IMR-90 (cell line): ENCODE measurements at places on chromosomes 12 and 14. TPM values are rescaled to one million over a fixed set of nuclear protein-coding genes. Genes with fewer than 3 reads are reported as not detected.
A peak's percentile ranks its signal among the peaks of the same experiment; 100 is the strongest.

- DNase-seq, result peak; percentile 4
Measured at GRCh38 chr12:48717252-48717695, 767 bp upstream of the CCNT1 start.

GRCh38 chr14:95774265-95775160 lies 60.6 kb upstream of the TCL1A start:
- DNase-seq, result peak; percentile 44

DNA sequence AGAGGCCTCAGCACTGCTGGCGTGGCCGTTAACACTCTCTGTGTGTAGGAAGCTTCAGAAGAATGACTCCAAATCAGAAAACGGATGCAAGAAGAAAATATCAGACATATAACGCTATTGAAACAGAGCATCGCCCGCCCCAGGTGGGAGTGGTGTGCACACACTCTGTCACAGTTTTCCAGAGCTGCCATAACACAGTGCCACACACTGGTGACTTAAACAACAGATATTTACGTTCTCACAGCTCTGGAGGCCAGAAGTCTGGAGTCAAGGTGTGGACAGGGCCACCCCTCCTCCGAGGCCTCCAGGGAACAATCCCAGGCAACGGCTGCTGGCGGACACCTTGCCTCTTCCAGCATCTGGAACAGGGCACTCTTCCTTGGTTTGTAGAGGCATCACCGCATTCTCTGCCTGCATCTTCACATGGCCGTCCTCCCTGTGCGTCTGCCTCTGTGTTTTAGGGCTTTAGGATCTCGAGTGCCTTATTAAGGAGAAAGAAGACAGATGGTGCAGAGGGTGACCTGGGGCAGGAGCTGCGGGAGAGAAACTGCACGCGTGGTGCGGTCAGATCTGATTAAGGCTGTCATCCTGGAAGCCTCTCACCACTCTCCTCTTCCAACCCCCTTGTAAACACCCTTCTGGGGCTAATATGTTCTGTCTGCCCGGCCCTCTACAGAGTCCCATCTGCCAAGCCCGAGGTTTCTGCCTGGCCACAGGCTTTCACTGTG lies 141.0 kb downstream of the SLC15A4 start:
- DNase-seq, result no peak

GRCh38 chr12:30098677-30099076 lies 314.9 kb upstream of the TMTC1 start:
- DNase-seq, result no peak

DNA sequence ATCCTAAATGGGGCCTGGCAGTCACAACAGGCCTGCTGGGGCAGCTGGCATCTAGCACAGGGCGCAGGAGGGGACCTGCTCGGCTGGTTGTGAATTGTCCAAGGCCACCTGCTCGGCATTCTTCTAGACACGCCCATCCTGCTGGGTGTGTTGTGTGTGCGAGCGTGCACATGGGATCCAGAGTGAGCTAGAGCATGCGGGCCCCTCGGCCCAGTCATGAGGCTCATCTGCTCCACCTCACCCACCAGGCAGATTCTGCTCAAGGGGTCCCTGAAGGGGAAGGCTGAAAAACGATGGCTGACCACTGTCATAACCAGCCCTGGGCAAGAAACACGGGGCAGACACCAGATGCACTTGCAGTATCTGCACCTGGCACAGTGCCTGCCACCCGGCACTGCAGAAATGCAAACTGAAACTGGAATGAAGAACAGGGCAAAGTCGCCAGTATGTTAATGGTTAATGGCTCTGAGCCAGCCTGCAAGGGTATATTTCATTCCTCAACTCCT lies 31.8 kb downstream of the MAX start:
- DNase-seq, result peak; percentile 7

Gene SLC6A12
- total RNA-seq, result not detected in 2 replicates

Gene CCDC91
- total RNA-seq, result 14.7 and 17.5 TPM in 2 replicates

Gene TMEM253
- not detected in 2 replicates for total RNA-seq

GRCh38 chr12:15706010-15706676 lies 83.0 kb downstream of the EPS8 start:
- DNase-seq, result no peak

DNA sequence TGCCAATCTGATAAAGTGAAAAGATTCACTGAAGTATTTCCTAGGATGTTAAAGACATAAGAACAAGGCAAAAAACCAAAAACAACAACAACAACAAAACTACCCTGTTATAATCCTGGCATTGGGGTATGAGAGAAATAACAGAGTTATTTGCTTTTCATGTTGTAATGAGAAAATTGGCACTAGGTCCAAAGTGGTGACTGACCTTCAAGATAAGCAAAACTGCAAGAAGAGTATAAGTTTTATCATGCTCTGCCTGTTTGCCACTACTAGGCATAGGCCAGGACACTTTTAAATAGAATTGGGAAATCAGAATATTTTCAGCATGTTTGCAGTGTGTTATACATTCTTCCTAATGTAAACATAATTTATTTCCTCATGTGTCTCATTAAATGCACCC lies 140.1 kb upstream of the CPM start:
- no peak for DNase-seq

GRCh38 chr14:89391123-89391522 lies 25.9 kb downstream of the FOXN3 start:
- DNase-seq, result peak; percentile 17

Gene C14orf39
- total RNA-seq, result 0.28 and 0.36 TPM in 2 replicates

GRCh38 chr12:109423392-109423791 lies 53.7 kb downstream of the KCTD10 start:
- no peak for DNase-seq

GRCh38 chr12:129549656-129550055 lies 354.2 kb downstream of the TMEM132D start:
- no peak for DNase-seq

DNA sequence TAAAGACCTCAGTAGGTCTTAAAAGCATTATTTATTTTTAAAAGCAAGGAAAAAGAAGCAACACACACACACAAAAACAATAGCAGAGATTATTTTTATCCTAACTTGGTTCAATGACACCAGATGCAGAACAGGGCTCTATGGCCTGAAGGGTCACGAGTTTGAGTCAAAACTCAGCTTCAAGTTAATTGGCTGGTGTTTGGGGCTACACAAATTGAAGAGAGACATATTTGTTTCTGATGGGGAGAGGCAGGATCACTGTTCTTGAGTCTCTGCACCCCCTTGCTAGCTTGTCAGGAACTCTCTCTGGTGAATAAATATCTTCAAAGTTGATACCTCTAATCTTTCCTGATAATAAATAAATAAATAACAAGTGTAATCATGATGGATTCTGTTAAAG lies 466.1 kb downstream of the PRKD1 start:
- no peak for DNase-seq

Gene KLRB1
- not detected in 2 replicates for total RNA-seq

DNA sequence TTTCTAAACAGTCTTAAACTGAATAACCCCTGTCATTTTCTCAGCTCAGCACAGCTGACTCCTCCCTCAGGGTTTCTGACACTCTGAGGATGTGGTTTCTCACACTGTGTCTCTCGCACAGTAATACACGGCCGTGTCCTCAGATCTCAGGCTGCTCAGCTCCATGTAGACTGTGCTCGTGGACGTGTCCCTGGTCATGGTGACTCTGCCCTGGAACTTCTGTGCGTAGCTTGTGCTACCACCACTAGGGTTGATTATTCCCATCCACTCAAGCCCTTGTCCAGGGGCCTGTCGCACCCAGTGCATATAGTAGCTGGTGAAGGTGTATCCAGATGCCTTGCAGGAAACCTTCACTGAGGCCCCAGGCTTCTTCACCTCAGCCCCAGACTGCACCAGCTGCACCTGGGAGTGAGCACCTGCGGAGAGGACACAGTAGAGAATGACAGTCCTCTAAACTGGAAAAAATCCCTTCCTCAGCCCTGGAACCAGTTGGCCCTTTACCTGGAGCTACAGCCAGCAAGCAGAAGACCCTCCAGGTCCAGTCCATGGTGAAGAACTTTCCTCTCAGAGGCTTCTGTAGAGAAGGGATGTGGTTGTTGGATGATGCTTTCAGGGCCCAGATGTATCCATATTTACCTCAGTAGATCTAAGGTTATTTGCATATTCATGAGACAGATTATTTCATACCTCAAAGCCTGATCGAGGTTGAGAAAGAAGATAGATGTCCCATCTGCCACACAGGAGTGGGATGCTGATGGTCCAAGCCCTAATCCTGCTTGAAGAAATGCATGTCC lies 984.8 kb downstream of the TMEM121 start:
- no peak for DNase-seq

GRCh38 chr12:77845831-77846230 lies 15.1 kb downstream of the NAV3 start:
- peak; percentile 44 for DNase-seq

GRCh38 chr14:105492031-105492970 lies 1.3 kb downstream of the TEDC1 start:
- no peak for DNase-seq

GRCh38 chr14:105563347-105563737 lies 37.0 kb downstream of the TMEM121 start:
- no peak for DNase-seq

- no peak for DNase-seq
Measured at GRCh38 chr12:49041881-49042484, 18.6 kb downstream of the KMT2D start.

Gene AQP6
- total RNA-seq, result not detected in 2 replicates

Gene INHBE
- 0.56 and 0.90 TPM in 2 replicates for total RNA-seq

Gene NEUROD4
- total RNA-seq, result not detected in 2 replicates

Gene DDX11
- total RNA-seq, result 9.7 and 10.8 TPM in 2 replicates

DNA sequence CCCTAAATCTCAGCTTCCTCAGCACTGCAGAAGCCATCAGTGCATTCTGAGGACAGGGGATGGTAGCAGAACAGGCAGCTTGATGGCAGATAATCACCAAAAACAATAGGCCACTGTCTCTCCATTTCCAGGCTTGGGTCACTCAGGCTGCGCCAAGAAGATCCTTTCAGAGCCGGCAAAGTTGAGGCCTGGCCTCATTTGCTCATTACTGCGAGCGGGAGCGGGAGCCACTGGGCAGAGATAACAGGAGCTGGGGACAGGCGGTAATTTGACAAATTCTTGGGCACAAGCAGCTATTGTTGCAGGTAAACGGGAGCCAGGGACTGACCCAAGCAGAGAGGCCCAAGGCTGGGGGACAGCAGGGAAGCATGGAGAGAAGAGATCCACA lies 2.1 kb downstream of the MSI1 start:
- DNase-seq, result no peak

GRCh38 chr14:39229601-39230110 lies 4.1 kb upstream of the MIA2 start:
- DNase-seq, result no peak

Gene TTC9
- not detected in 2 replicates for total RNA-seq

Gene TPPP2
- not detected in 2 replicates for total RNA-seq

GRCh38 chr12:14471497-14471896 lies 96.2 kb downstream of the PLBD1 start:
- DNase-seq, result no peak

DNA sequence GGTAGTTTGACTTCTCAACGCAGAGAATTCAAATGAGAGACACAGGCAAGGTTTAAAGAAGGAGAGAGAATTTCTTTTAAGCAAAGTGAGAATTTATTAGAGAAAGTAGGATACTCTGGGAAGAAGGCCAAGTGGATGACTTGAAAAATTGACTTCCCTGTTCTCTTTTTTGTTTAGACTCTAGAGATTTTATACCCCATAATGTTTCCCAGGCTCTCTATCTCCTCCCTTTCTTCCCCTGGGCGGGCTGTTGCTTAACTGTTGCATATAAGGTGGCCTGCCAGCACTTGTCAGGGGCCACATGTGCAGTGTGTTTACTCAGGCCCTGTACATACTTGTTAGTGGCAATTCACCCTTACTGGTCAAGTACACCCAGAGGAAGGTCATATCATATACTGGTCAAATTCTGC lies 403.7 kb downstream of the SLC6A15 start:
- DNase-seq, result no peak

DNA sequence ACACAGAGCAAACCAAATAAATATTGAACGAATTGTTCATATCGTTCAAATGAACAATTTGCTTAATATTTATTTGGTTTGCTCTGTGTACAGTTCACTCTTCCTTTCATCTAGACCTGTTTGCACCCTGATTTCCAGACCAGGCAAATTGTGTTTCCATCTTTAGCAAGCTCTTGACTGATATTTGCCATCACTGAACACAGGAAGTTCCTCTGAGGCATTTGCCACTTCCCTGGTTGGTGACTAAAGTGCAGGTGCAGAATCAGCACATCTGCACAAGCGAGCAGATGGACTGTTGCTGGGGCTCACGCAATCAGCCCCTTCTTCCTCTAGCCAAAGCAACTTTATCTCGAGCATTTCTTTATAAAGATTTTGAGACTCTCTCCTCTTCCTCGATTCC lies 112.9 kb downstream of the DAAM1 start:
- no peak for DNase-seq

DNA sequence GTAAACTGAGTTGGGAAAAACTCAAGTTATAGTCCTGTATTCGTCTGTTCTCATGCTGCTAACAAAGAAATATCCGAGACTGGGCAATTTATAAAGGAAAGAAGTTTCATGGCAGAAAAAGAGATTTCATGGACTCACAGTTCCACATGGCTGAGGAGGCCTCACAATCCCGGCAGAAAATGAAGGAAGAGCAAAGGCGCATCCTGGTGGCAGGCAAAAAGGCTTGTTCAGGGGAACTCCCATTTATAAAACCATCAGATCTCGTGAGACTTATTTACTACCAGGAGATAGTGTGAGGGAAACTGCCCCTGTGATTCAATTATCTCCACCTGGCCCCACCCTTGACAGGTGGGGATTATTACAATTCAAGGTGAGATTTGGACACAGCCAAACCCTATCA lies 292.6 kb upstream of the SYT1 start:
- no peak for DNase-seq

DNA sequence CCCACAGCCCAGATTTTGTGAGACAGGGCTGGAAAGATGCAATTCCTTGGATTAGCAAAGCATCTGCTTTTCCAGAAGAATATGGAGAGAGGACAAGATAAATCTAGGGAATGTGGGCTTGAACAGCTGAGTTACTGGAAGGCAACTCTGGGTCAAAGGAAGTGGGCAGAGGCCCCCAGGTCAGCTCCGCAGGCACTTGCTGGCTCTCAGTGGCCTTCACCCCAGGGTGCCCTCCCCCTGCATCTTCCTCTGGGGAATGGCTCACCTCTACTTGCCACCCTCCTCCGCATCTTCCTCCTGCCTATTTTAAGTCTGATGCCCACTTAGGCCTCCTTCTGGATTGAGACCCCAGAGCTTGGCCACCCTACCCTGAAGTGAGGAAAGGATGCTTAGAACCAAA lies 10.5 kb upstream of the PNMA1 start:
- DNase-seq, result no peak
